ENCODE measurements at places on chromosomes 7 and 10.
A peak's percentile ranks its signal among the peaks of the same experiment; 100 is the strongest.

DNA sequence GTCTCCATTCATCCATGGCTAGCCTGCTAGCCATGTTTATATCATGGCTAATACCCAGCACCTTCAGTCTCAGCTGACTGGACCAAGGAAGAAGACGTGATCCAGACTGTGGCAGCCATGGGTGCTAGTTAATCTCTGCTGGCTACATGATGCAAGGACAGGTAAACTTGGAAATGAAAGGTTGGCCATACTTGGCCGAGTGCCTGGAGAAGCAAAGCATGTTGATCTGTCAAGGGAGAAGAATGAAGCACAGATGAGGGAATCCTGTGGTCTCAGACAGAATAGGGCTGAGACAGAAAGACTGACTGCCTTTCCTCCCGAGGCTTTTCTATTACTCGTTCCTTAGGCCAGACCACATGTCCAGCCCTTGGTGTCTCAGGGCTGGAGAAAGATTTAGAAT lies 41.1 kb downstream of the CPVL start:
- no peak for DNase-seq

DNA sequence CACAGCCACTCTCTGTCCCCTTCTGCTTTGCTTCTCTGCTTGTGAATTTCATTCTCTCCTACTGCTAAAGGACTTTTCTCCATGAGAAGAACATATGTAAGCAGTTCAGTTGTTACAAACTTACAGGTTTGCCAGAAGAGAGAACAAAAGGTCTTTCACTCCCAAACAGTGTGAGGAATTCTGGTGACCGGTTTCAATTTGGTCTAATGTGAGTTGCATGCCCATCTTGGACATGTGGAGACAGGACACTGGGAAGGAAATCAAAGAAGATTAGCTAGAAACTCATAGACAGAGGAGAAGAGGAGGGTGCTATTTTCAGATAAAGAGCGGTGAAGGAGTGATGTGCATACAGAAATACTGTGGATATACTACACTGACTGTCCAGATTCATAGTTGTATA lies 209.5 kb upstream of the INHBA start:
- DNase-seq: no peak

DNA sequence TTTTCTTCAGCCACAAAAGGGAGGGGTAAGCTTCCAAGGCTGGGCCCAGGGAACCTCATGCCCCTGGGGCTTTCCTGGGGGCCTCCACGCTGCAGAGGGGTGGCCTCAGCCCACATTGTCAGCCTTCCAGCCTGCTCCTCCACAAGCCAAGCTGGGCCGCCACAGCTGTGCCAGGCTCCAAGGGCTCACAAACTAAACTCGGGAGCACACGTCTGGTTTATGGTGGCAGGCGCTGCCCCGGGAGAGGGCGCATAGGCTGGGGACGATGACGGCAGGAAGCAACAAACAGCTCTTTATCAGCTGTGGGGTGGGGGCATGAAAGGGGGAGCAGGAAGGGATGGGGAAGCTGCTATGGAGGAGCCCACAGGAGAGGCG lies 6.3 kb upstream of the CDH23 start:
- no peak for DNase-seq

- DNase-seq: no peak
These were observed 415.1 kb downstream of the PAXIP1 start for GRCh38 chr7:154587792-154588191.

- no peak for DNase-seq
These were observed 36.9 kb downstream of the PTPRZ1 start for GRCh38 chr7:121909716-121910345.

GRCh38 chr7:112495156-112495788 lies 14.5 kb downstream of the LSMEM1 start:
- no peak for DNase-seq

DNA sequence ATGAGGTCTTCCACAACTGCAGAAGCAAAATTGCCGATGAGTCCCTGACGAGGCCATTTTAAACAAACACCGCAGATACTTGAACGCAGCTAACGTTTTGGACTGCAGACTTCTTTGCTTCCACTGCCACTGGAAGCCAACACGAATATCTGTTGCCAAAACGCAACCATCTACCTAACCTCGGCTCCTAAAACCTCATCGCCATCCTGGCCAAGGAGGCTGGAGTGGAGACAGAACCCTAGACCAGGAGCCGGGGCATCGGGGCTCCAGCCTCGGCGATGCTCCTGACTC lies 493 bp downstream of the WDR91 start:
- no peak for DNase-seq

GRCh38 chr10:113518415-113518814 lies 34.4 kb upstream of the HABP2 start:
- no peak for DNase-seq

- no peak for DNase-seq
These were observed 72.2 kb upstream of the ZNF479 start for GRCh38 chr7:57204411-57204811.

- peak; percentile 28 for DNase-seq
These were observed 88.9 kb upstream of the PAX2 start for GRCh38 chr10:100656454-100656853.

GRCh38 chr7:75646571-75647102 lies 92.1 kb downstream of the HIP1 start:
- no peak for DNase-seq

GRCh38 chr10:46523119-46523961 lies 33.1 kb downstream of the GPRIN2 start:
- DNase-seq: no peak

- no peak for DNase-seq
These were observed 163.3 kb upstream of the RHEB start for GRCh38 chr7:151682831-151683614.

- DNase-seq: no peak
These were observed 22.7 kb downstream of the RAMP3 start for GRCh38 chr7:45180084-45180986.

DNA sequence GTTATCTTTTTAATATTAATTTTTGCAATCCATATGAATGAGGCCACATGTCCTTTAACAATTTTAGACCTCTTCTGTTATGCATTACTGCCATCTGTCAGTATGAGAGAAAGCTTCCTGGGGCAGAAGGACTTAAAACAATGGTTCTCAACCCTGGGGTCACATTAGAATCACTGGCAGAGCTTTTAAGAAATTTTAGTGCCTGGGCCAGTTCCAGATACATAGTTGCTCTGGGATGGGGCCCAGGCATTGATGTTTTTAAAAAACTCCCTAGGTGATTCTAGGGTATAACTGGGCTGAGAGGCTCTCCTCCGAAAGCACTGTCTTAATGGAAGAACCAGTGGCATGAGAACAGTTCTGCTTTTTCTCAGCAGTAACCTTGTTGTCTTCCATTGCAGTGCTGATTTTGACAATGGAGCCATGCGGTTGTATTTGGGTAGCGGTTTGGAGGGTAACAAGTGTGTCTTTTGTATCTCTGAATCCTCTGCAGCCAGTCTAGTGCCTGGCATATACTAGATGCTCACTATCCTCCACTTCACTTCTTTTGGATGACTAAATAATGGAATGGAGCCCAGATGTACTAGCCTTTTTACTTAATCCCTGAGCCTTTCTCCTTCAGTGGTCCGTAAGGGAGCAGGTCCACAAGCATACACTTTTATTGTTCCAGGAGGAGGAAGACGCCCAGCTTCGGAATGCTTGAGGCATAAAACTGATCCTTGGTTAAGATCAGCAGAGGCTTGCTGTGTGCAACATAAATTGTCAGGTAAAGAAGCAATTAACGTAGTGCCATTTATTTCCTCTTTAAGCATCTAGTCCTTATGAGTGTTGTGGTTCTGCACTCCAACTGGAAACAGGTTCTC lies 227.1 kb downstream of the AUTS2 start:
- no peak for DNase-seq

DNA sequence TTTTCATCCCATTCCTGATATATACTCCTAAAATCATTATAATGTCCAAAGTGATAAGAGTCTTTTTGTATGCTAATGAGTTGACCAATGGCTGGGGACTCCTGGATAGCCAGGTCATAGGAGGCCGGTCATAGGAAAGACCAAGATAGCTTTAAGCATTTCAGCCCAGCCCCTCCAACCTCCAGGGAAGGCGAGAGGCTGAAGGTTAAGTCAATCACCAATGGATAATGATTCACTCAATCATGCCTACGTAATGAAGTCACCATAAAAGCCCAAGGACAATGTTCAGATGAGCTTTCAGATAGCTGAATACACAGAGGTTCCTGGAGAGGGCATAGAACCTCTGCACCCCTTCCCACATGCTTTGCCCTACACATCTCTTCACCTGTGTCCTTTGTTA lies 75.7 kb downstream of the VWDE start:
- no peak for DNase-seq

GRCh38 chr10:50346942-50347341 lies 95.6 kb upstream of the ASAH2 start:
- no peak for DNase-seq

DNA sequence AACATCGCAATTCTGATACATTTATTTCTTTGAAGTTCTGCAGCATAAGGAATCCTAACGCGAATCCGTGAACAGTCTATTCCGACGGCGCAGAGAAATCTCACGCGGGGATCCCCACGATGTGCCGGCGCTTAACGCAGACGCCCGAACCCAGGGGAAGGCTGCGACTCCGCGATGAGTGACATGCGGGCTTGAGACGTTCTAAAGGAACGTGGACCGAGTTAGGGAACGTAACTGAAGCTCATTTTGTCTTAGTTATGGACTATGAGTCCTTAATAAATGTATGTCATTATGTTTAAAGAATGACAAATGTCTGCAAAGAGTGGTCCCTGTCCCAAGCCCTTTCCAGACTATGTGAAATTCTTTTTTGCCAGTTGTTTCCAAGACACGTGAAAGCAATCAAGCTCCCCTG lies 995 bp upstream of the PARD3 start:
- peak; percentile 10 for DNase-seq

- DNase-seq: no peak
These were observed 3.6 kb downstream of the BAZ1B start for GRCh38 chr7:73518470-73518869.

- no peak for DNase-seq
These were observed 491.9 kb downstream of the PARD3 start for GRCh38 chr10:34323192-34323591.

- no peak for DNase-seq
These were observed 10.5 kb upstream of the GIMAP8 start for GRCh38 chr7:150439967-150440366.

DNA sequence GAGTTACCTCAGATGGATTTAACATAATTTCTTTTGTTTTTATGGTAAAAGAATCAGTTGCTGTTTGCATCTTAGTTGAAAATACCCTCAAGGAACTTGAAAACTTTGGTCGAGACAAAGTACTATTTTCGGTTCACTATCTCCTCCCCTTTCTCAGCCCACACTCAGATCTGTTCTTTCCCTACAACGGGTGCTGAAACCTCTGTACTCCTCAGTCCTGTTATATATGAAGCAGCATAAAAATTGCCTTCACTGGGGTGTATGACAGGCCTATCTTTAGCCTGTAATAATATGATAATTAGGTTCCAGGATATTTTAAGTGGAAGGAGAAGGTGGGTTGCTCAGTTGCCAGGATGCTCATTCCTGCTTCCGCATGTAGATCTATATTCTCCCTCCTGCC lies 105.2 kb upstream of the NOBOX start:
- DNase-seq: no peak

DNA sequence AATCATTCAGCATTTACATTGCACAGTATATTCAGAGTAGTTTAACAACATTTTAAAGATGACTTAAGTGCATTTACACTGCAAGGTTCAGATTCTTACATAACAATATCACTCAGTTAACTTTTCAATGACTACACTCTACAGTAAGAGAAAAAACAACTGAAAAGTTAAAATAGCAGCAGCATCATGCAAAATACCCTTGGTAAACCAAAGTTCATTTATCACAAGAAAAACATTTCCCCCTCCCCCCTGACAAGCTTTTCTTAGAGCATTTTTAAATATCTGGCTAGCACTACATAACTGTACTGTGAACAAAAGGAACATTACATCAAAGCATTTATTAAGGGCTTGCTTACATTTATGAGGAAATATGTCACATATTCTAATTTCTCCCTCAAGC lies 179.5 kb upstream of the HGF start:
- no peak for DNase-seq

Data from stimulated activated CD4-positive, alpha-beta T cell treated with anti-CD3 and anti-CD28 coated beads, Interleukin-2, amount 100 ng/mL, for 24 hours (primary cell).